Glutamatergic neuron (in vitro differentiated cells): ENCODE measurements at places on chromosomes 2 and 18. TPM values are rescaled to one million over a fixed set of nuclear protein-coding genes. Genes with fewer than 3 reads are reported as not detected.

DNA sequence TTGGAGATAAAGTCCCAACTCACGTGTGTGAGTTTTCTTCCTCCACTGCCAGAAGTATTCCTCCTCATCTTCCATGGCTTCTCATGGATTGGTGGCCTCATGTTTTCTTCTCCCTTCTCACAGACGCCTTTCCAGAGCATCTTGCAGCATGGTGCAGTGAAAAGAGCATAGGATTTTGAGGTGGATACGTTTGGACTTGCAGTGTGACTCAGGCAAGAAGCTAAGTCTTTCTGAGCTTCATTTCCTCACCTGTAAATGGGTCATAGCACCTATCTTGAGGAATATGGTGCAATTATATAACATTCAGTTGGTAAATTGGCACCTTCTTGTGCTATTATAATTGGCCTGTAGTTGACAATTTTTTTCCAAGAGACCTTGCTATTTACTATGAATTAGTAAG is 247.6 kb downstream of the RDH14 start:
- H3K4me1 ChIP-seq = no peaks in the 10 kb centered on the region
- no peaks in the 10 kb centered on the region for H3K36me3 ChIP-seq
- no peak for DNase-seq
- H3K27ac ChIP-seq = no peak overlapping the region
- H3K4me3 ChIP-seq = no peak overlapping the region

DNA sequence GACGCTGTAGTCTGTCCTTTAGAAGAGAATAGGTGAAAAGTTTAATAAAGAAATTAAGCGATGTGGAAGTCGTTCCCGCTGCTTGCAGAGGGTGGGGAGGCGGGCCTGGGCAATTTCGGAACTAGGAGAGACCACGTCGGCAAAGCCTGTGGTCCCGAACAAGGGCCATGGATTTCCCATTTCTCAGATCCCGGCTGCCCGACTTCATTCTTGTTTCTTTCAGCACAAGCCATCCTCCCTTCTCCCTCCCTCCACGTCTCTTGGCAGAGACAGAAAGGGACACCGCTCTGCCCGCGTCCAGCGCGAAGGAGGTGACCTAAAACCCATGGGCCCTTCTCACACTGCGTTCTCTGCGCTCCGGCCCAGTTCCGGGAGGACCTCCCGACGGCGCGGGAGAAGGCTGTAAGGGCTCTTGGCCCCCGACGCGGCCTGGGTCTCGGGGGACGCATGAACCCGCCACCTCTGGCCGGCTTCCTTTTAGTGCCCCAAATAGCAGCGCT is 2.2 kb upstream of the BCL2L11 start:
- peak overlapping the region; percentile 43 for H3K27ac ChIP-seq
- H3K4me1 ChIP-seq = peaks cover 7% of the 10 kb centered on the region
- peak overlapping the region; percentile 83 for H3K4me3 ChIP-seq
- DNase-seq = no peak
- H3K27me3 ChIP-seq = peaks cover 20% of the 10 kb centered on the region
- no peaks in the 10 kb centered on the region for H3K36me3 ChIP-seq

- H3K4me3 ChIP-seq = peak overlapping the region; percentile 16
- no peak for DNase-seq
- peaks cover 23% of the 10 kb centered on the region for H3K4me1 ChIP-seq
- H3K27ac ChIP-seq = peak overlapping the region; percentile 41
- H3K36me3 ChIP-seq = no peaks in the 10 kb centered on the region
Measured at GRCh38 chr2:151083856-151084795, 177.5 kb downstream of the RBM43 start.

DNA sequence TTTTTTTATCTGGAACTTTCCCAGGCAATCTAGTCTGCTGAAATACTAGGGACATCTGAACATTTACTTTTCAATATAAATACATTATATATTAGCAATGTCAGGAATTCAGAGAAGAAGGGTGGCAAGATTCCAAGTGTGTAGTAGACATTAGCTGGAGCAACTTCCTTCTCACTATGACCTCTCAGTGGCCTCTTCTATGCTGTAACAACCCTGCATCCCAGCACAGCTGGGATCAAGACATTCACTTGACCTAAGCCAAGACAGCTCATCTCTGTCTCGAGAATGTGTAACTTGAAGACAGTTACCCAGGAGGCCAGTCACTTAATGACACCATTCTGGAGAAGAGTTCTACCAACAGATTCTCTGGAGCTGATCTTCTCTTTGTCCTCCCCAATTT is 61.7 kb upstream of the RALBP1 start:
- H3K36me3 ChIP-seq = peaks cover 4% of the 10 kb centered on the region
- peaks cover 5% of the 10 kb centered on the region for H3K4me1 ChIP-seq
- no peaks in the 10 kb centered on the region for H3K27me3 ChIP-seq
- H3K27ac ChIP-seq = no peak overlapping the region
- no peak overlapping the region for H3K4me3 ChIP-seq

- no peak overlapping the region for H3K27ac ChIP-seq
- no peaks in the 10 kb centered on the region for H3K27me3 ChIP-seq
- no peak for DNase-seq
- no peaks in the 10 kb centered on the region for H3K4me1 ChIP-seq
- no peak overlapping the region for H3K4me3 ChIP-seq
- peaks cover 4% of the 10 kb centered on the region for H3K36me3 ChIP-seq
Measured at GRCh38 chr2:120293096-120294007, 40.7 kb downstream of the RALB start.

GRCh38 chr2:64582774-64583340 is 58.7 kb downstream of the AFTPH start:
- no peaks in the 10 kb centered on the region for H3K36me3 ChIP-seq
- no peak overlapping the region for H3K27ac ChIP-seq
- H3K4me1 ChIP-seq = no peaks in the 10 kb centered on the region
- DNase-seq = no peak

- H3K27me3 ChIP-seq = no peaks in the 10 kb centered on the region
- peaks cover 11% of the 10 kb centered on the region for H3K4me1 ChIP-seq
- peak; percentile 17 for DNase-seq
- no peaks in the 10 kb centered on the region for H3K36me3 ChIP-seq
Measured at GRCh38 chr18:38545071-38545470, 979.5 kb upstream of the CELF4 start.

DNA sequence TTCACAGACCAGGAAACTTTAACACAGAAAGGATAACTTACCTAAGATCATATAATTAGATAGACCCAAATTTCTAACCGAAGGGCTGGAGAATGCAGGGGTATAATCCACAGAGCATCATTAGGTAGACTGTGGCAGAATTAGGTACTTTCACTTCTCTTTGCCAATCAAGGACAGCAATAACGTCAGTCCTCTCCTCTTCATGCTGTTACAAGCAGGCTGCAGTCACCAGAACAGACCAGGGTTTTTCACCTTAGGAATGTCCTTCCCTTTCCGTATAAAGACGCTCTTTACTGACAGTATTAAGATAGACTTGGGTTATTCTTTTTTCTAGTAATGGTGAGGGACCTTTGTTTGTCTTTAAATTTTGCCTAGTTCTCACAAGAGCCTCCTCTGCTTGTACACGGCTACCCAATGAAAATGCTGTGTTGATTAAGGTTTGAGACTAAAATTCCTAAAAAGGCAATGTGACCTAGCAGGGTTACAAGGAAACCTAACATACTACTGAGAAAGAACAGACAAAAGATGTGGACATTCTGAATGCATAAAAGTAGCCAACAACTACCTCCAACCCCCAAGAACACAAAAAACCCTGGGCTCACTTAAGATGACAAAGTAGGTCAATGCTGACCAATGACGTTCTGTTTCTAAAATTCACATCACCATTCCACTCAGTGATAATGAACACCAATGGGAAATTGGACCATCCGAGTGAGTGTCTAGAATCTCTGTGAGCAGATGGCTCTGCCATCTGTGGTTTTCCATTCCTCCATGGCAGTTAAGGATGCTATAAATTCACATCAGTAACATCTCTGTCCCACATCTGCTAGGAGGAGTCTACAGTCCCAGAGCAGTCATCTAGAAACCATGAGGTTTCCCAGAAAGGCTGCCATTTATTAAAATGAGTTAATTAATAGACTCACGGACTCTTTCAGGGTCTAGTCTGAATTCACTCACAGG is 2.1 kb downstream of the PDIA6 start:
- DNase-seq = no peak
- peak overlapping the region; percentile 76 for H3K27ac ChIP-seq
- peaks cover 27% of the 10 kb centered on the region for H3K4me1 ChIP-seq
- H3K4me3 ChIP-seq = peak overlapping the region; percentile 89

- no peak overlapping the region for H3K4me3 ChIP-seq
- H3K27me3 ChIP-seq = peaks cover 8% of the 10 kb centered on the region
- peaks cover 32% of the 10 kb centered on the region for H3K36me3 ChIP-seq
- peaks cover 25% of the 10 kb centered on the region for H3K4me1 ChIP-seq
- DNase-seq = no peak
Measured at GRCh38 chr2:3396920-3397559, 17.5 kb downstream of the TRAPPC12 start.

DNA sequence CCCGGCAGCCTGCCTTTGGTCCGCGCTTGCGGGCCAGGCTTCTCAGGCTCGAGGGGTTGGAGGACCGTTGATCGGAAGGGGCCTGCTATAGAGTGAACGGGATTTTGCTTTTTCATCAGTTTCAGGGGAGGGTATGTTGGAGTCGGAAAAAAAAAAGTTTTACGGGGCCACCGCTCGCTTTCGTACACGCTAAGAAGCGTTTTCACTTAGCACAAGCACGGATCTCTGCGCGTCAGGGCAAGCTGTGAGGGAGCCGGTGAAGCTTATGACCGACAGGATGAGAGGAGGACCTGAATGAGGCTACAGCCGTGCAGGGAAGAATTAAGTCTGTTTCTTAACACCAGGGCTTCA is 443 bp downstream of the CPSF3 start:
- H3K4me1 ChIP-seq = peaks cover 29% of the 10 kb centered on the region
- peaks cover 2% of the 10 kb centered on the region for H3K27me3 ChIP-seq
- H3K27ac ChIP-seq = peak overlapping the region; percentile 81

GRCh38 chr2:102050854-102051391 is 59.2 kb downstream of the IL1R2 start:
- DNase-seq = no peak
- H3K4me1 ChIP-seq = no peaks in the 10 kb centered on the region
- H3K36me3 ChIP-seq = no peaks in the 10 kb centered on the region
- no peak overlapping the region for H3K4me3 ChIP-seq
- no peak overlapping the region for H3K27ac ChIP-seq

GRCh38 chr18:53796040-53796729 is 428.3 kb downstream of the MBD2 start:
- no peak overlapping the region for H3K4me3 ChIP-seq
- no peaks in the 10 kb centered on the region for H3K27me3 ChIP-seq

DNA sequence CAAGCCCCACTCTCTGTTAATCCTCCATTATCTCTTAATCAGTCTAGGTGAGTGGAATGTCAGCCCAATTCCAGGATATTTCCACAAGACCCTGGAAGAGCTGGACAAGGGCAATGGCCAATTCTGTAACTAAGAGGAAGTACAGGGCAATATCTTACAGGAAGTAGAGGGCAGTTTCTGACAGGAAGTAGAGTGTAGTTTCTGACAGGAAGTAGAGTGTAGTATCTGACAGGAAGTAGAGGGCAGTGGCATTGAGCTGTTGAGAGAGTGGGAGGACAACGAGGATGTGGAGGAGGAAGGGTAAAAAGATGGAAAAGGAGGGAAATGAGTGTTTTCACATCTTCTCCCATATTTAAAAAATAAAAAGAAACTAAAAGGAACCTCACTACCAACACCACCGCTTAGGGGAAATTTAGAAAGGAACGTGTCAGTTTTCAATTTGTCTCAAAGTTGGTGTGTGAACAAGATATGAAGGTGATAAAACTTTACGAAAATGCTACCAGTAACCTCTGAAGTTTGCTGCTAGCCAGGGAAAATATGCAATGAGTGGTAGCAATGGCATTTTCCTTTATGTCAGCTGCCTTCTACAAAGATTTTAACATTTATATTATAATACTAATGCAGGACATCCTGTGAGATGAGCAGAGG is 430.9 kb upstream of the HNRNPA3 start:
- no peaks in the 10 kb centered on the region for H3K4me1 ChIP-seq
- H3K27ac ChIP-seq = no peak overlapping the region
- H3K36me3 ChIP-seq = peaks cover 5% of the 10 kb centered on the region
- no peak for DNase-seq

GRCh38 chr2:60745330-60745729 is 10.7 kb upstream of the PAPOLG start:
- no peak for DNase-seq
- H3K27ac ChIP-seq = no peak overlapping the region
- H3K4me3 ChIP-seq = no peak overlapping the region
- peaks cover 3% of the 10 kb centered on the region for H3K4me1 ChIP-seq
- H3K36me3 ChIP-seq = no peaks in the 10 kb centered on the region

DNA sequence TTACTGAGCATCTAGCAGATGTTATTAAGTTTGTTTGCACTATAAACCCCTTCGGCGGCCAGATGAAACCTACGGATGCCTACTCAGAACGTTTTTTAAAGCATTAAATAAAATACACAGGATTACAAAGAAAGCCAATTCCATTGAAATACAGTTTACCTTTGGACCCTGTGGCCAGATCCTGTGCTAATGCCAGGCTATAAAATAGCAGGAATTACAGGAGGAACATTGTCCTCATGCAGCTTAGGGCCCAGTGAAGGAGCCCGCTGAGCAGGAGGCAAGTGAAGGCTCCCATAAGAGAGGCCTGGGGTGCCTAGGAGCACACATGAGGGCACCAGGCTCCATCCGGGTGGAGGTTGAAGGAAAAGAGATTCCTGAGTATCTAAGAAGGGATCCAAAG is 310.4 kb downstream of the MTX2 start:
- no peaks in the 10 kb centered on the region for H3K36me3 ChIP-seq
- no peaks in the 10 kb centered on the region for H3K27me3 ChIP-seq
- H3K27ac ChIP-seq = no peak overlapping the region
- no peak for DNase-seq

GRCh38 chr2:170224692-170225294 is 46.8 kb downstream of the MYO3B start:
- H3K27ac ChIP-seq = peak overlapping the region; percentile 92
- peaks cover 42% of the 10 kb centered on the region for H3K4me1 ChIP-seq
- peak overlapping the region; percentile 25 for H3K4me3 ChIP-seq

DNA sequence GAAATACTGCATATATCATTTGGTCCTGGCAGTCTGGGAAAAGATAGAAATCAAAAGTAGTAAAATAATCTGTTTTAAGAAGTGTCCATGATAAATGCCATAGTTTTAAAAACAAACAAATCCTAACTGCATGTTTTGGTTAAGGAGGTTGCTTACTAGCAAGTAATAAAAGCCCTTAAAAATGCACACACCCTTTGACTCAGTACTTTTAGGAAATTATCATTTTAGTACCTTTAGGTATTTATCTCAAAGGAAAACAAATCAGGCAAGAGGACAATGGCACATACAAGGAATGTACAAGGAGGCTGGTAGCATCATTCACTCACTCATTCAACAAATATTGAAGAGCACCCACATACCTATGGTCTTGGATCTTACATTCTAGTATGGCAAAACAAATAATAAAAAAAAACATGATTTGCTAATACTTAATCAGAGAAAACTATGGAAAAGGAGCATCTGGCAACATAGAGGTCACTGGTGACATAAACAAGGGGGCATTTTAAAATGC is 67.6 kb downstream of the OLA1 start:
- no peak overlapping the region for H3K4me3 ChIP-seq
- no peak for DNase-seq
- no peak overlapping the region for H3K27ac ChIP-seq
- no peaks in the 10 kb centered on the region for H3K4me1 ChIP-seq

The NAT8 gene
- total RNA-seq = not detected

The AQP12B gene
- not detected for total RNA-seq

The SCN2A gene
- 0.39 TPM for total RNA-seq

The CHCHD5 gene
- 24.4 TPM for total RNA-seq

The GPC1 gene
- 155 TPM for total RNA-seq

The PSD4 gene
- 1.2 TPM for total RNA-seq

The TLX2 gene
- total RNA-seq = 21.2 TPM

The NYAP2 gene
- 0.32 TPM for total RNA-seq
